ENCODE measurements at places on chromosomes 6 and 20.

DNA sequence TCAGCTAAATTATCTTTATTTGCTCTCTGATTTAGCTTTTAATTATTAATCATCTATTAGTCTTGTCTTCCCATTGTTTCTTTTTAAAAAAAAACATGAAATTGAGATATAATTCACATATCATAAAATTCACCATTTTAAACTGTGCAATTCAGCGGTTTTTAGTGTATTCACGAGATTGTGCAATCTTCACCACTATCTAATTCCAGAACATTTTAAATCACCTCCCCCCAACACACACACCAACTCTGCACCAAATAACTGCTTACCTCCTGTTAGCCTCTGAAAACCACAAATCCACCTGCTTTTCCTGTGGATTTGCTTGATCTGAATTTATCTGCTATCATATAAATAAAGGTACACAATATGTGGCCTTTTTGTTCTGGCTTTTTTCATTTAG is 8.8 kb upstream of the ABRACL start:
- no peak for DNase-seq

- no peak for DNase-seq
These were observed 94.7 kb downstream of the ADTRP start for GRCh38 chr6:11683871-11684270.

GRCh38 chr6:169162752-169163407 is 90.8 kb downstream of the THBS2 start:
- no peak for DNase-seq

DNA sequence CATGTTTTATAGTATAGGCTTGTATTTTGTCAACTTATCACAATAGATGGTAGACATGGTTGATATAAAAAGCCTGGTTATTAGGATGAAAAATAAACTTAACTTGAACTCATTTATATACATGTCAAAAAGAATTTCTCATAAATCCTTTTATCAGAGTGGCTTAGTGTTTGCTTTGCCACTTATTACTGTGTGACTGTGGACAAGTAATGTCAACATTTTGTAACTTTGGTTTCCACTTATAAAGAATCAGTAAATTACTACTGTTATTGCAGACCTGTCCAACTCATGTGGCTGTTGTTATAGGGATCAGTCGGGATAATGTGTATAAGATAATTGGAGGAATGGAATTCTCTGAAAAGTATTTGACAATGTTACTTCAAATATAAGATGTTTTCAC is 894.8 kb upstream of the FLRT3 start:
- DNase-seq: no peak

- DNase-seq: no peak
These were observed 24.7 kb downstream of the PACSIN1 start for GRCh38 chr6:34490390-34491090.

- DNase-seq: no peak
These were observed 179.8 kb downstream of the ERMARD start for GRCh38 chr6:169931261-169931660.

GRCh38 chr20:1829531-1829930 is 65.7 kb upstream of the SIRPA start:
- DNase-seq: no peak
